SK-N-DZ (cell line): ENCODE measurements at places on chromosomes 16 and 17.

DNA sequence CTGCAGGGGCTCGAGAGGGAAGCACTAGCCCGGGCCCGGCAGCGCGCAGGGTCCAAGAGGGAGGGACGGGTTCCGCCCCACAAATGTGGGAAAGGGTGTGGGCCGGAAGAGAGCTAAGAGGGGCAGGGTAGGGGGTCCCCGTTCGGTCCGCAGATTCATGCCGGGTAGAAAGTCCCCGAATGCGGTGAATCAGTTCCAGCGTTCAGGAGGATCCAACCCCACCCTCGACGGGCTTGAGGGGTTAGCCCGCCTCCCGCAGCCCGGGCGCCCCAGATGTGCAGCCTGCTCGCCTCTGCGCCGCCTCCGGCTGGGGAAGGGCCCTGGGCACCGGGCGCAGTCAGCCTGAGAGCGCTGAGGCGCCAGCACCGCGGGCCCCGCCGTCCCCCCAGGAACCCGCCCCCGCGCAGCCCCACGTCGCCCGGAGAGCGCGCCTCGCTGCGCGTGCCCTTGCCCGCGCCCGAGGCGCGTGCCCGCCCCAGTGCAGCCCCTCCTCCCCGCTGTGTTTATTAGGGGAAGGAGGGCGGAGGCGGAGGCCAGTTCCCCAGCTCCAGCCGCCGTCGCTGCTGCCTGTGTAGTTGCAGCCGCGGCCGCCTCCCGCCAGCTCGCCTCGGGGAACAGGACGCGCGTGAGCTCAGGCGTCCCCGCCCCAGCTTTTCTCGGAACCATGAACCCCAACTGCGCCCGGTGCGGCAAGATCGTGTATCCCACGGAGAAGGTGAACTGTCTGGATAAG is at the start of gene LASP1:
Gene LASP1 (plus strand): TSS at position 533 of the 733 bp plus-strand sequence. CDS start 132 bp downstream, at position 665.
- peak; percentile 85 for DNase-seq

GRCh38 chr16:4179020-4179419 is 62.8 kb upstream of the ADCY9 start:
- no peak for DNase-seq

DNA sequence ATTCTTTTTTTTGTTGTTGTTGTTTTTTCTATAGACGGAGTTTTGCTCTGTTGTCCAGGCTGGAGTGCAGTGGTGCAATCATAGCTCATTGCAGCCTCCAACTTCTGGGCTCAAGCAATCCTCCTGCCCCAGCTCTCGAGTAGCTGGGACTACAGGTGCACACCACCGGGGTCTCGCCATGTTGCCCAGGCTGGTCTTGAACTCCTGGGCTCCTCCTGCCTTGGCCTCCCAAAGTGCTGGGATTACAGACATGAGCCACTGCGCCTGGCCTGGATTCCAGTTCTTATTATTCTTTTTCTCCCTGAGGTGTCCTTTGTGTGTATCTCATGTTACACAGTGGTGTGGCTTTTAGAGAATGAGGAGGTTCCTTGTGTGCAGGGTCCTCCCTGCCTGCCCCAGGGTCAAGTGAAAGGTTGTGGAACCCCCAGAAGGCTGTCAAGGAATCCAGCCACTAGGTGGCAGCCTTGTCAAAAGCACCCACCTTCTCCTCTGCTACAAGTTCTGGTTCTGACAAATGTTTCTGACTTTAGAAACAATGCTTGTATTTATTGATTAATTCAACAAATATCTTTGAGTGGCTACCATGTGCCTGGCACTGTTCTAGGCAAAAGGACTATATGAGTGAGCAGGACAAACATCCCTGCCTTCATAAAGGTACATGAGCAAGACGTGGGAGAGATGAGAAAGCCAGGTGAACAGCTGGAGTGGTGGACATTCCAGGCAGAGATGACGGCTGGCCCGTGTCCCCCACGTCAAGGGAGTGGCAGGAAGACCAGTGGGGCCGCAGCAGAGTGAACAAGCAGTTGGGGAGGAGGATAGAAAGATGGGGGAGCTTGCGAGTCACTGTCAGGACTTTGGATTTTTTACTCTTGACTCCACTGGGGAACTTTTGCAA is 112.4 kb downstream of the SPECC1 start:
- DNase-seq, result peak; percentile 58

- DNase-seq, result no peak
These were observed 52.2 kb downstream of the TUBD1 start for GRCh38 chr17:59840329-59841090.

- peak; percentile 83 for DNase-seq
These were observed 31.3 kb downstream of the ZCCHC14 start for GRCh38 chr16:87461466-87461991.

DNA sequence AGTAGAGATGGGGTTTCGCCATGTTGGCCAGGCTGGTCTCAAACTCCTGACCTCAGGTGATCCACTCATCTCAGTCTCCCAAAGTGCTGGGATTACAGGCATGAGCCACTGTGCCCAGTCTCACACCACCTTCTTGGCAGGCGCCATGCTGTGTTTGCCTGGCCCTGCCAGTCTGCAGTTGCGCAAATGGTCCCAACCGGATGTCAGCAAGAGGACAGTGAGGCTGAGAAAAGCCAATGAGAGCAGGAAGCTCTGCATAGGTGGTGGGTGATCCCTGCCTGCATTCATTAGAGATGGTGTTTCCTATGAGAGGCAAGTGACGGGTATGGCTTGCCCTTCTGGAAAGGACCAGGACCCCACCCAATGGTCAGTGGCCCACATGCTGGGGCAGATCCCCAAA is 59.3 kb downstream of the PECAM1 start:
- DNase-seq, result no peak

GRCh38 chr17:75380315-75380714 is 25.2 kb downstream of the GRB2 start:
- no peak for DNase-seq

DNA sequence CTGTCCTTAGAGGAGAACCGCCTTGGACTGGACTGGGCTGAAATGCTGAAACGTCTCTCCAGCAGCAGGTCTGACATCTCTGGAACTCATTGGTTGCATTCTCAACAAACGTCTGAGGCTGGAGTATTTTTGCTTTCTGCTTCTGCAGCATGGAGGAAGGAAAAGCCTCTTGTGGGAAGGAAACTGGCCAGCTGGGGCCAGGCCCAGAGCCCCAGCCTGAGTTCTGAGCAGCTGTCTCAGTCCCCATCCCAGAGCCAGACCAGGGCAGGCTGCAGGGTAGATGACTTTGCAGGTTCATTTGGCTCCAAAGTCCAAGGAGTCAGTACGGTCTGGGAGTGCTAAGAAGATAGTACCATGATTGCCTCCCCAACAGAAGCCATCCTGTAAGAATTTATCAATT is 18.3 kb downstream of the TEKT3 start:
- no peak for DNase-seq

DNA sequence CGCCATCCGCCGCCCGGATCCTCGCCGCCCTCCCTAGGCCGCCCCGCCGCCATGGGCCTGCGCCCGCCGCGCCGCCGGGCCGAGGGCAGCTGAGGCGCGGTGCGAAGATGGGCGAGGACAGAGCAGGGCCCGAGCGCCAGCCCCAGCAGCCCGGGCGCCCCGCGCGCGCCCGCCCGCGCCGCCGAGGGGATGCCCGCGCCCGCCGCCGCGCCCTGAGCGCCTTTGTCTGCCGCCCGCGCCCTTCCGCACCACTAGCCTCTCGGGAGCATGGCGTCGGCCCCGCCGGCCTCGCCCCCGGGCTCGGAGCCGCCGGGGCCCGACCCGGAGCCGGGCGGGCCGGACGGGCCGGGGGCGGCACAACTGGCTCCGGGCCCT is 278 bp downstream of the RAB11FIP3 start:
- DNase-seq, result no peak

DNA sequence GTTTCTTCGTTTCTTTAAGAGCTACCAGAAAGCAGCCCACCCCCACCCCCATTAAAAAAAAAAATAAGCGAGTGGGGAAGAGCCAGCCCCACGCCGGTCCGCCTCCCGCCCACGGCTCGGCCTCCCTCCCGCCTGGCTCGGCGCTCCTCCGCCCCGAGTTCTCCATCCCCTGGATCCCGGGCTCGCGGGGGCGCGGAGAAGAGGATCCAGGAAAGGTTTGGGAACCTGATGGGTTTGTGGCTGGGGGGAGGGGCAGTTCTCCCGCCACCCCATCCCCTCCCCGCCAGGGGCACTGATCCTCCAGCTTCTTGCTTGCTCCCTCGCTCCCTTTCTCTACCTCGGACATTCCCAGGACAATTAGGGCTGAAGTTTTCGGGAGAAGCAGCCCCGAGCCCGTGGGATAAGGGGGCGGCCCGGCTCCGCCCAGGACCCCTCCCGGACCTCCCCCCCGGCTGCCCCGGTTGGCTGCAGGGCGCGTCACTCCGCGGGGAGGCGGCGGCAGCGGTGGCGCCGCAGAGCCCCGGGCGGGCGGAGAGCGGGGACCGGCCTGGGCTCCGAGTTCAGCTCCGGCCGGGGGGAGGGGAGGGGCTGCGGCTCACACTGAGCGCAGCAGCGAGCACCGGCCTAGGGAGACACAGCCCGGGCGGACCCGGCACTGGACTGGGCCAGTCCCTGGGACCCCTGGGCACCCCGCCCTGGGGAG is 1.0 kb upstream of the SALL1 start:
- peak; percentile 60 for DNase-seq

- no peak for DNase-seq
These were observed 800 bp downstream of the PLEKHH3 start for GRCh38 chr17:42675965-42676423.

DNA sequence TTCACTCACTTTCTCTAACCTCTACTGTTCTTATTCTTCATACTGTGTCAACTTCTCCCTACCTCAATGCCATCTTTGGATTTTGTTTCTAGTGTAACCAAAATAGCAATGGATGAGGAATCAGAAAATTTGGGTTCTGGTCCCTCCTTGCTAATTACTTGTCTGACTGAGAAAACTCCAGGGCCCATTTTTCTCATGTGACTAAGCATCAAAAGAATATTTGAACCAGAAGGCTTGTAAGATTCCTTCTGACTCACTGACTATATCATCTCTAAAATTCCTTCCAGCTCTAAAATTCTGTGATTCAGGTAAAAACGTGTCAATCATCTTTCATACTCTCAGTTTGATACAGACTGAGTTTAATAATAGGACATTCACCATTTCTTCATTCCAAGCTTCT is 57.9 kb downstream of the BRIP1 start:
- DNase-seq, result no peak

- no peak for DNase-seq
These were observed 10.0 kb downstream of the TRPV3 start for GRCh38 chr17:3547628-3548027.

GRCh38 chr17:37699285-37699973 is 45.4 kb downstream of the HNF1B start:
- DNase-seq, result no peak

DNA sequence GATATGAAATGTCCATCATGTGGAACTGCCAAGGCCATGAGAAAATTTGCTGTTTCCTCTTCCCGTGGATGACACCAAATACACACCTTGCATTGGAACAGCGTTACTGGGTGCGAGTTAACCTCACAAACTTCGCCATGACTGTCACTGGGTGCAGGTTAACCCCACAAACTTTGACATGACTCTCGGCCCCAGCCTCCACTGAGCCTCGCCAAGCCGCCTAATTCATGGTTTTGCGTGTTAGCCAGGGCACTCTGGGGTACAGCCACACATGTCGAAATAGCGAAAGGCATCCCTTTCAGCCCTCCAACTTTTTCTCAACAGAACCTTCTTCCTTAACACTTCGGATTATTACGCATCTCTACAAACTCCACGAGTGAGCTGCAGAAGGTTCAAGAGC is 10.6 kb upstream of the KCTD5 start:
- DNase-seq, result no peak

DNA sequence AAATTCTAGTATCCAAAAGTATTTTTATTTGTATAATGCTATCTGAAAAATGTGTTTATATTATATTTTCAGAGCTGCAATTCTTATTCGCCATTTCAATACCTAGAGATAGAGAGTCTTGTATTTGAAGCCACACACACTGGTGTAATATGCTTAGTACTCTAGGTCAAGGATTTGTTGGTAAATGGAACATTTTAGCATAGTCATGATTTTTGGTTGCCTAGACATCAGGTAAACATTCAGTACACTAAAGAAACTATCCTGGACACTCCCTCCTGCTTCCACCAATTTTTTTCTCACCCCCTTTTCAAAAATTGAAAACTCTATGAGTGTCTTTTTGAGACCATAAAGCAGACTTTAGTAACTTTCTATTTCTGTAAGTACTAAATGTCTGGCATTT is 20.8 kb downstream of the ABHD15 start:
- no peak for DNase-seq

DNA sequence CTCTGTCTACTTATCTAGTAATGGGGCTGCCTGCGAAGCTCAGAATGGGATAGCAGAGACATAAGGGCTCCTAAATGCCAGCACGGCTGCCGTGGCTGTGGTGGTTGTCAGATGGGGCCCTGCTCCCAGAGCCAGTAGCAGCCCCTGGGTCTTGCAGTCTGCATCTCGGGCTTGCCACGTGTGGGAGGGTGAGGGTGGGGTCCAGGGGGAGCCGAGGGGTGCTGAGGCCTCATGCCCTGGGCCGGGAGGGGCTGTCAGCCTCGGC is 88.8 kb upstream of the GSE1 start:
- DNase-seq, result no peak

GRCh38 chr17:12619459-12620199 is 46.1 kb upstream of the MYOCD start:
- DNase-seq, result no peak

- DNase-seq, result no peak
These were observed 605.8 kb upstream of the CDH11 start for GRCh38 chr16:65727534-65728137.
